SHP77 treated with DMSO at 0.1 percent for 48 hours (cell line): ENCODE measurements at places on chromosomes 2 and 18.

DNA sequence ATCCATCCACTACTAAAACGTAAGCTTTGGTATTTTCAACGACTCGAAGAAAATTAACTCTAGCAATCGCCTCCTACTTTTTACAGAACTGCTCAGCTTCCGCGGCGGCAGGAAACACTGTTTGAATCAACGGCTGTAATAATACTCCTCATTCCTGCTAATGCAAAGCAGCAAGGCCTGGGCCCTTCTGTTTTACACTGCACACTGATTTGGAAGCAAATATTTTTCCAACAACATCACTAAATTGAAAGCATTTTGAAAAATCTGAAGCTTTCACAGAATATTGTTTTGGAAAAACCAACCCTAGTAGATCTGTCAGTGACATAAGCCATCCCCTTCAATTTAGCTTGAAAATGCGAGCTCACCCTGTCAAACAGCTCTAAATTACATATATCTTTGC lies 261.2 kb downstream of the TXNL1 start:
- DNase-seq, result no peak

DNA sequence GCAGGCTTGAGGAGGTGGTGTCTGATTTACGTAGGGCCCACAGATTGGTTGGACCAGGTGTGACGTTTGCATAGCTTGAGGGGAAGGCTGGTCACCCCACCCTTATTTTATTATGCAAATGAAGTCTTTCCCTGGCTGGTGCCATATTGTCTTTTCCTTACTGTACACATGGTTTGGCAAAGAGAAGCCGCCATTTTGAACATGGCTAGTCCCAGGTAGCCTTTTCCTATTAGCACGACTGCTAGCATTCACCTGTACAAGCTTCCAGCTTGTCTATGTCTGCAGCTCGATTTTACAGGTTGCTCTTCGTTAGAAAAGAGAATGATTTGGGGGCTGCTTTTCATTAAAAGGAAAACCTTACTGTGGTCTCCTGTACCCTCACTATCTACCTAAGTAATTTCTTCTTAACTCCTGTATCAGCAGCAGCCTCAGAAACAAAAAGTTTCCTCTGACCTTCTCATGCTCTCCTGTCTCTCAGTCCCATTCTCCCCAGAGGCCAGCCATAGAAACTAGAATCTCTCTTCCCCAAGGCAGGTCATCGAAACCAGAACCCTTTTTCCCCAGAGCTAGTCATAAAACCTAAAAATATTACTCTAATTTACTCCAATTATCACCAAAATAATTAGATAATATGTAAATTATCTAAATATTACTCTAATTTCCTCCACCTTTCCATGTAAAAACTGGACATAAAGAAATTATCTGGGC lies 151.8 kb downstream of the B3GNT2 start:
- DNase-seq, result no peak

- DNase-seq, result no peak
Observed at GRCh38 chr2:128170776-128171175, 79.8 kb downstream of the UGGT1 start.

DNA sequence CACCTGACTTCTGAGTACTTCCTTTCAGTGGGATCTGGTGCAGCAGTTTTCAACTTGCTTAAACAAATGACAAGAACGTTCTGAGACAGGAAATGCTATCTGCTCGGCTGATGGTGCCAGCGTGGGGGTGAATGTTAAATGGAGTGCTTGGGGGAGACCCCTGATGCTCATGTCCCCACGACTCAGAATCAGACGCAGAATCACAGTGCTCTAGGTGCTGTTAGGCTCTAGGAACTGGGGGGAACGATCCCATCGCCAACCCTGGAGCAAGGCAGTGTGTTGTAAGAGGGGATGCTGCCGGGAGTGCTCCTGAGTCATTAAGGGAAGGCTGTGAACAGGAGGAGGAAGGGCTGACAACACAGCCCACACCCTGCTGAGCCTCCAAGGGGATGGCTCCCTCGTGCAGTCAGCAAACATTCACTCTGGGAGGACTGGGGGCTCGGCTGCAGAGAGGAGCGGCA lies 34.1 kb upstream of the KCNF1 start:
- no peak for DNase-seq

- DNase-seq, result no peak
Observed at GRCh38 chr2:102283996-102284395, 27.4 kb upstream of the IL1RL1 start.

- DNase-seq, result no peak
Observed at GRCh38 chr2:113784823-113785744, 28.6 kb upstream of the SLC35F5 start.

- no peak for DNase-seq
Observed at GRCh38 chr2:171568089-171568488, 45.8 kb downstream of the CYBRD1 start.

DNA sequence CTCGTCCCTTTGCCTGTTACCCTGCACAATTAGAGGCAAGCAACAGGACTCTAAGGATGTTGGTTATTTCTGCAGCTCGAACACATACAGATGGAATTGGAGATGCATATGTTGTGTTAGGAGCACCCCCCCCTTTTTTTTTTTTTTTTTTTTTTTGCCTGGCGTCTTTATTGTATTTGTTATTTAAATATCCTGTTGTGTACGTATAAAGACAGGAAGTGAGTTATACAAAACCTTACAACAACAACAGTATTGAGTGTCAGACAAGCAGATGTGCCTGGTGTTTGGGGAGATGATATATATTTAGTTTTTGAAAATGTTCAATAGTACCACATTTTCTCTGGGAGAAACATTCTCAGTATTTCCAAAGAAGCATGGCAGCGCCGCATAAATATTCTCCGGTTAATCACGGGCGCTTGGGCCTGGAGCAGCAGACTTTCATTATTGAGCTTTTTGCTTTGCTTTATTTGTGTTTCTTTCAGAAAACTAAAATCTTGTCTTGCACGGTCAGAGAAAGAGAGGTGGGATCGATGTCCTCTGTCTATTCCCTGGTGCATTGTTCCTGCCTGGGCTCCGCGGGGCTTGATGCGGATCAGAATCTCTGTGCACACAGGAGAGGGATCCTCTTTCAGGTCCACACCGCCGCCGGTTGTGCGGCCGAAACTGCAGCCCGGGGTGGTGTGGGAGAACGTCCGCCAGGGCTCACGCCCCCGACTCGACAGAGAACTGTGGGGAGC lies 23.2 kb upstream of the ZNF516 start:
- no peak for DNase-seq

DNA sequence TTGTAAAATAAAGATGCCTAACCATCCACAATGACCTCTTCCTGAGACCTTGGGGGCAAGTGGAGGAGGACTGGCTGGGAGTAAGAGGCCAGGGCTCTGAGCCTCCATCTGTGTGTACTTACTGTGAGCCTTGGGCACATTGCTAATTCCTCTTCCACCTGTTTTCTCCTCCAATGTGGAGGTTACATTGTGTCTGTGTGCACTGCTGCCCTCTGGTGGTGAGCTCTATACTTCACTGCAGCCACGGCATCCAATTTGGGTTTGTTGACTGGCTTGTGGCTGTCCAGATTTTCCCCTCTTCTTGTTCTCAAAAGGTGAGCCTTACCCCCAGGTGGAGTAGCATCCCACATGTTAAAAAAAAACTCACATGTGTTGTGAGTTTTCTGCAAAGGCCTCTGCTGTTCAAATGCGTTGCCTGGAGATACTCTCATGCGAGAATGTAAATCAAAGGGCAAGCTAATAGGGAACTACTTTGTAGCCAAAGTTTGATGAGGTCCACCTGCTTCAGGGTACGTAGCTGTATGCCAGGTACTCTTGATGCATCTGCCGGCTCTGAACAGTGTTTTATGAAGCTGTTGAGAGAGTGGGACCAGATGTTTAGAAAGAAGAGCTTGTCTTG lies 80.8 kb downstream of the APOB start:
- peak; percentile 36 for DNase-seq

GRCh38 chr2:36663851-36664695 lies 32.4 kb upstream of the VIT start:
- peak; percentile 45 for DNase-seq

DNA sequence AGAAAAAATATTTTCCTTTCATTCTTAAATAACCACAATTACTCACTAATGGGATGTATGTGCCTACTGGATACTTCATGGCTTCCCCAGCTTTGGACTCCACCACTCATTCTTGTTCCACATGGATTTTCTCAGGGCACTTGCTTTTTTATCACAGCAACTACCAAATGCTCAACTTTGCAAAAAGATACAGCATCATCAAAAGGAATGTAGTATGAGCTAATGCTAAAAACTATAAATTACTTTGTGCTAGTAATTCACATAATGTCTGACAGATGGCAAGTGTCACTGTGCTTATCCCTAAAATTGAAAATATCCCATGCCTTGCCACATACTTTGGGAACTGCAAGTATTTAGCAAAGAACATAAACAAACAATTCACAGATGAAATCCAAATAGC lies 130.4 kb upstream of the ZFP36L2 start:
- DNase-seq, result no peak

GRCh38 chr2:191486584-191487320 lies 191.2 kb upstream of the NABP1 start:
- DNase-seq, result no peak

- DNase-seq, result no peak
Observed at GRCh38 chr2:128187032-128187654, 96.1 kb downstream of the UGGT1 start.

DNA sequence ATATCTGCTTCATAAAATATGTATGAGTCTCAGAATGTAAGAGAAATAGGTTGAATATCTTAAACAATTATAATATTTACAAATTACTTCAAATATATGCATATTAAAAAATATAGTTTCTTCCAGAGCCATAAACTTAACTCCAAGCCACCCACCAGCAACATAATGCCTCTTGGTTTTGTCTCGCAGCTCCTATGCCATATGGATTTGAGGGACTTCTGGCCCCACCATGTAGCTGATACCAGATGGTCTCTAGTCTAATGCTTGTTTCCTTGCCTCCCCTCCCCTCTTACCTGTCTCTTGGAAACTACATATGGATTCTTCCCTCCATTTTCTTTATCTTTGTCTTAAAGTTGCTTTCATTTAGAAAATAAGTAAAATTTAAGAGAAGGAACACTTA lies 114.3 kb downstream of the GCA start:
- DNase-seq, result no peak

- DNase-seq, result no peak
Observed at GRCh38 chr2:142290931-142291330, 160.1 kb upstream of the LRP1B start.

DNA sequence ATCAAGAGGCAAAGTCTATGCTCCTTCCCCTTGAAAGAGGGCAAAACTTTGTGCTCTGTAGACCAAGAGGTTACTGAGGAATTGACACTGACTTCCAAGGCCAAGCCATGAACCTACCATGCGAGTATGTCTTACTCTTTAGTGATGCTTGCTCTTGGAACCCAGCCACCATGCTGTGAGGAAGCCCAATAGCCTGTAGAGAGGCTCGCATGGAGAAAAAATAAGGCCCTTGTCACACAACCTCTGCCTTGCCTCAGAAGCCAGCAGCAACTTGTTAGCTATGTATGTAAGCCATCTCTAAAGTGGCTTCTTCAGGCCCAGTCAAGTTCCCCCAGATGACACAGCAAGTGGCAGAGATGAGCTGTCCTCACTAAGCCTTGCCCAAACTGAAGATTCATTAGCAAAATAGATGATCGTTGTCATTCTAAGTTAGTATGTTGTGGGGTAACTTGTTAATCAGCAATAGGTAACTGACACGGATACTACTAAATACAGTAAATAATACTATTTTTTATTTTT lies 66.1 kb upstream of the RGPD5 start:
- no peak for DNase-seq

DNA sequence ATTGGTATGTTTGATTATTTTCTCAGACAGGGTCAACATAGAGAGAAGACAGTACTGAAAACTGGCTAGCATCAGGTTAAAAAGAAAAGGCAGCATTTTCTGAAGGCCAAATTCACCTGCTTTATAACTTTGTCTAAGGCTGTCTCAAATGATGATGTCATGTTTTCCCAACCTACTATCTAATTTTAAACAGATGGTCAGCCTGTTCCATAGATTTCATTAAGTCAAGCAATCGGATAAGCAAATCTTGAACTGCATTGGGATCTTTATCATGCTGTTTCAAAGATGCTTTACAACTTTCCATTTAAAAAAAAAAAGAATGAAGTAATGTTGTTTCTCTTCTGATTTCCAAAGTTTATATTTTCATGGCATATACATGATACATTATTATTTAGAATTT lies 56.3 kb upstream of the SPOPL start:
- no peak for DNase-seq

DNA sequence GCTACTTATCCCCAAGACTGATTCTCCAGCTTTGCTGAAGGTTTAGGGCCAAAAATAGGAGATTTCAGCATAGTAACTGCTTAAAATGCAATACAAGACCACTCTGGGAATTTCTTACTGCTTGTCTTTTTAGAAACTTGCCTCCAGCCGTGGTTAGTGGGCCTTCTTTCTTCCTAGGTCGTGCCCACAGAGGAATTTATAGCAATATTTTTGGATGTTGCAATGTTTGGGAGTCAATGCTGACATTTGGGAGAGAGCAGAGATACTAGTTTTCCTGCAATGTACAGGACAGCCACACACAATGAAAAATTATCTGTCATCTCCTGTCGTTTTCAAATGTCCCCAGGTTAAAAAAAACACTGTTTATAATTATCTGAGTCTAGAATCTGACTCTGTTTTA lies 25.6 kb upstream of the CERS6 start:
- no peak for DNase-seq

DNA sequence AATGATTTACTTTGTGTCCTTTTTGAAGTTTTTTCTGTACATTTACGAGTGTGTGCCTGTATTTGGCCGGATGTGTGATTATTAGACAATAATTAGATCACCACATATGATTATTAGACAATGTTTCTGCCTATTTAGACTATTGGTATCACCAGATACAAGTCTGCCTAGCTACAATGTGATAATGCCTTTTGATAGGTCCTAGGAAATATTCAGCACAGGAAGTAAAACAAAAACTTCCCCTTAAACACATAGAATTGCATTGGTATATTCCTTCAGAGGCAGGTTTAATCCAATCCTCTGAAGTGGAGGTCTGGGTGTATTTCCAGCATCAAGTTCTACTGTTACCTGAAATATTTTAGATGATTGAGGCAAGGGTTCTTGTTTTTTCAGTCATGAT lies 275.1 kb downstream of the TGIF1 start:
- no peak for DNase-seq

DNA sequence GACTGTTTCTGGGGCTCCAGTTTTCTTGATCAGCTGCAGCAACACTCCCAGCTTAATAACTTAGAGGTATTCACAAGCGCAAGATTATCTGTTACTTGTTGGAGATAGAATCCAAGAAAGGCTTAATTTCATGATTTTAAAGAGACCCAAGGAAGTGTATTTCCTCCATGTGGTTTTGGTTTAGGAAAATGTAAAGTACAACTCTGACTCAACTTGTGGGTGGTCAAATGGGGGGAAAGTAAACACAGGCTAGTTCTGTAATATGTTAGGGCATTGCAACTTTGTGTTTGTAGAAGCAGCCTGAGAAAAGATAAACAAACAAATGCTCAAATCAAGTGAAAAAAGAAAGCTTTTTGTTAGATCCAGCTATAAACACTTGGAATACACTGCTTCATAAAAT lies 90.1 kb upstream of the COL3A1 start:
- DNase-seq, result no peak

GRCh38 chr18:32871786-32872185 lies 99.0 kb upstream of the KLHL14 start:
- no peak for DNase-seq

GRCh38 chr2:224069172-224069571 lies 30.1 kb upstream of the SERPINE2 start:
- DNase-seq, result no peak
